ENCODE measurements at places on chromosomes 11 and 22. TPM values are rescaled to one million over a fixed set of nuclear protein-coding genes. Genes with fewer than 3 reads are reported as not detected.

The SYT12 gene
- total RNA-seq: 4.7 TPM

DNA sequence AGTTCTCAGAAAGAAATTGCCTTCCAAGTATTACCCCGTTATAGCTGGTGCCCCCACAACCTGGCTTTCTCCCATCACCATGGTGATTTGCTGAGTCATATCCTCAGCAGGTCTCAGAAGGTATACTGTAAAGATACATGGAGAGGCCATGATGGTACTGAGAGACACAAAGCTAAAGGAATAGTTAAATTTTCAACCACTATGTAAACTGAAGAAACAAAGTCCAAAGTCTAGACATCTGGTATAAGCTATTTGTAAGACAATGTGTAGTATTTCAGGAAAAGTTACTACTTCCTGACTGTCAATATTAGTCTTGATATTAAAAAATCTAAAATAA is 377.1 kb downstream of the DCDC1 start:
- DNase-seq: no peak

- no peak for DNase-seq
These were observed 293.6 kb upstream of the ZC3H12C start for GRCh38 chr11:109799604-109800003.

DNA sequence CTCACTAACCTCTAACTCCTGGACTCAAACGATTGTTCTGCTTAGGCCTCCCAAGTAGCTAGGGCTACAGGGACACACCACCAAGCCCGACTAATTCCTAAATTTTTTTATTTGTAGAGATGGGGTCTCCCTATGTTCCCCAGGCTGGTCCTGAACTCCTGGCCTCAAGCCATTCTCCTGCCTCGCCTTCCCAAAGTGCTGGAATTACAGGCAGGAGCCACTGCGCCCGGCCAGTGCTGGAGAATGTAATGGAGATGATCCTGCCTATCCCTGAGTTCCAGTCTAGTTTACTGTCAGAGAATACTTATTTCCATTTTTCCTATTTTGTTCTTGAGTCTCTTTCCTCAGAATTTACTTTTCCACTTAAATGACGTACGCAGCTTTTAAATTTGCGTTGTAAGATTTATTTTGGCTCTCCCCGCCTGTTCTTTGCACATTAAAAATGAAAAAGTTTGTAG is at the start of gene CHEK1:
Gene CHEK1 (plus strand): TSS at position 408 of the 458 bp plus-strand sequence. CDS start 1,606 bp downstream, outside the sequence.
- no peak for DNase-seq

DNA sequence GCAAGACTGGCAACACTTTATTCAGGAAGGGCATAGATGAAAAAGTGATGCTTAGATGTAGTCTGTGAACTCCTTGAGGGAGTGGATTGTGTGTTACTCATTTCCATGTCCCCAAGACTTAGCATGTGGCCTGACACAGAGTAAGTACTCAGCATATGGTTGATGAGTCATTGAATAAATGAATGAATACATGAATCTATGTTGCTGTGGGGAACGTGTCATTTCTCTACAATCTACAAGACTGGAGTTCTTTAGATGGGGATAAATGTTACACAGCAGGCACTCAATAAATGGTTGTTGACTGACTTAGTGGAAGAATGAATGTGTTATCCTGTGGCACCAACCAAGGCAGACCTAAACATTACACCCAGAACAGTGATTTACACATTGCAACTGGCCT is 17.9 kb downstream of the BPIFC start:
- DNase-seq: no peak

The AP2A2 gene
- 93.3 TPM for total RNA-seq

GRCh38 chr22:36546932-36547331 is 18.0 kb upstream of the EIF3D start:
- no peak for DNase-seq

DNA sequence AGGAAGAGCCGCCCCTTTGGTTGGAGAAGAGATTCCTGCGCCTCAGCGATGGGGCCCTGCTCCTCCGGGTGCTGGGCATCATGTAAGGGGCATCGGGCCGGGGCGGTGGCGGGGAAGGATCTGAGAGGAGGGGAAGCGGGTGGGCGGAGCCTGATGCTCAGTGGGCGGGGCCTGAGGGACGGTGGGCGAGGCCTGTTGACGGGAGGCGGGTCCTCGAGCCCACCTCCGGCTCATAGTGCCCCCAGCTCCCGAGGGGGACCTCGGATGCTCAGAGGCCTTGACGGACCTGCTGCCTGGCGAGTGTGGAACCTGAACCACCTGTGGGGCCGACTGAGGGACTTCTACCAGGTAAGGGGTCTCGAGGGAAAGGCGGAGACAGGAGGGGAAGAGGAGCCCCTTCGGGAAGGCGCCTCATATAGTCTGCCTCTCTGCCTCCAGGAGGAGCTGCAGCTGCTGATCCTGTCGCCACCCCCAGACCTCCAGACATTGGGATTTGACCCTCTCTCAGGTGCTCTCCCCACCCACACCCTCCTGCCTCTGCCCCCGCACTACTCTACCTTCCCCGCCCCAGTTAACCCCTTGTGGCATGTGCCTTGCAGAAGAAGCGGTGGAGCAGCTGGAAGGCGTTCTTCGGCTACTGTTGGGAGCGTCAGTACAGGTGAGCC is 799 bp downstream of the CCDC88B start:
- peak; percentile 74 for DNase-seq

The SIRT3 gene
- total RNA-seq: 17.6 TPM

- DNase-seq: no peak
These were observed 1237.1 kb downstream of the FAM181B start for GRCh38 chr11:81496601-81497000.

DNA sequence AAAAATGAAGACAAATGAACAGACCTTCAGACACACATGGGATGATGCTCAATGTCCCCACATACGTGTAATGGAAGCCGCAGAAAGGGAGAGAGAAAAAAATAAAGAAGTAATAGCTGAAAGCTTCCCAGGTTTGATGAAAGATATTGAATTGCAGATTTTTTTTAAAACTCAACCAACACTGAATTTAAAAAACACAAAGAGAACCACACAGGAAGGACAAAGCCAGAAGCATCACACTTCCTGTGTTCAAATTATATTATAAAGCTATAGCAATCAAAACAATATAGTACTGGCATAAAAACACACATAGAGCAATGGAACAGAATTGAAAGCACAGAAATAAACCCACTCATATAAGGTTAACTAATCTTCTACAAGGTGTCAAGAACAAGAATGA is 26.5 kb downstream of the TMEM45B start:
- no peak for DNase-seq

GRCh38 chr11:26025676-26026075 is 306.3 kb upstream of the ANO3 start:
- DNase-seq: no peak

DNA sequence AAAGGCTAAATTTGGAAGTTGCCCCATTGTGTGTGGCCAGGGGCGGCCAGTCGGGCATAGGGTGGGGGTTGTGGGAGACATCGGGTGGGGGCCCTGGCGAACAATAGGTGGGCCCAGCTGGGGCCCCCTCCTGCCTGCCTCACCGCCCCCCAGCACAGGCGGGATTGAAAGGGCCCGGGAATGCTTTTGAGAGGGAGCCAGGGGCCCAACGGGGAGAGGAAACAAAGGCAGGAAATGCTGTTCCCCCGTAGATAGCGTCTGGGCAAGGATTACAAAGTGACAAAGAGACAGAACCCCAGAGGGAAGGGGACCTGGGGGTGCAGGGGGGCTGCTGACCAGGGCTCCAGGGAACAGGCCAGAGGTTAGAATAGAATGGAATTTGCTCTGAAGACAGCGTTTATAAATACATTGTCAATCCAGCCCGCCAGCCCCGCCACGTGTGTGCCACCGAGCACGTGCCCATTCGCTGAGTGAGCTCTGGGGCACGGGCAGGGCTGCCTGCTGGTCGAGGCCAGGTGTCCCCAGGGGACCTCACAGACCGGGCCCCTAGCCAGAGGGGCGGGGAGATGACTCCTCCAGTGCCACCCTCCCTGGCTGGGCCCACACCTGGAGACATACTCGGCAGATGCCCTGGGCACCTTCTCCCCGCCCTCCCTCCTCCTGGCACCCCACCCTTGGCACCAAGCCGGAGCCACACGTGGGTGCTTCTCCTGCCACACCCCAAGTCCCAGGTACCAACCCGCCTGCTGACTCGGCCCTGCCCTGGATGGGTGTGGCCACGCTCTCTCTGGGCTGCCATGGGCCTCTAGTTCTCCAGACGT is 9.7 kb downstream of the PDGFB start:
- no peak for DNase-seq

DNA sequence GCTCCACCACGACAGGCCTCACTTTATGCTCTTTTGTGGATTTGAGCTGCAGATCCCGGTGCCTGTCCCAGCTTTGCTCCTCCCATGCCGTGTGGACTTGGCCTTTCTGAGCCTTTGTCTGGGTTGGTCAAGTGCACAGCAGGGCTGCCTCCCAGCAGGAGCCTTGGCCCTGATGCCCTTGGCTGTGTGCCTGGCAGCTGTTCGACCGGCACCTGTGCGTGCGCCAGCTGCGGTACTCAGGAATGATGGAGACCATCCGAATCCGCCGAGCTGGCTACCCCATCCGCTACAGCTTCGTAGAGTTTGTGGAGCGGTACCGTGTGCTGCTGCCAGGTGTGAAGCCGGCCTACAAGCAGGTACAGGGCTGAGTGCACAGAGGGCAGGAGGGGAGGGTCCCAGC is 46.5 kb downstream of the MYO7A start:
- DNase-seq: no peak

GRCh38 chr11:35689081-35689996 is 26.8 kb downstream of the TRIM44 start:
- DNase-seq: no peak

DNA sequence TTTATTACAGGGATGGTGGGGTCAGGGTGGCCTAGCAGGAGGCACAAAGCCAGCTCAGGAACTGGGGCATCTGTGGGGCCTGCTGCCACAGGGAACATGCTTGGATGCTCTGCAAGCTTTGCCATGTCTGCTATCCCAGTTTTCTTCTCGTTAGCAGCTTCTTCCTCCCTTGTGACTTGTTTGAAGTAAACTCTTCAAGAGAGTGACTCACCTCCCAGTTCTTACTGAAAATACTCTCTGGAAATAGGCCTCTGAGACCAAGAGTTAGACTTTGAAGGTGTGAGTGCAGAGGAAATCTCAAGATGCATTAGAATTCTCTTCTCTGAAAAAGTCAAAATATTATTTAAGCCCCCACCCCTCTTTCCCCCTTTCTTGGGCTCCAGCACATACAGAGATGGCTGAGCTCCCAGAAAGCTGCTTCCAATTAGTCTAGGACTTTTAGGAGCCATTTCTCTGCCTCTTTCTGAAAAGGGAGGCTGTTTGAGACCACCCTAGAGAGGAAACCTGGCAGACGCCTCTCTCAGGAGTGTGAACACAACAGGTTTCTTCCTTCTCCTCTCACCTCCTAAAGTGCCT is 15.1 kb downstream of the CWC15 start:
- DNase-seq: no peak

- DNase-seq: no peak
These were observed 92.2 kb downstream of the BRD1 start for GRCh38 chr22:49735411-49735900.

The CFAP300 gene
- total RNA-seq: 5.4 TPM

DNA sequence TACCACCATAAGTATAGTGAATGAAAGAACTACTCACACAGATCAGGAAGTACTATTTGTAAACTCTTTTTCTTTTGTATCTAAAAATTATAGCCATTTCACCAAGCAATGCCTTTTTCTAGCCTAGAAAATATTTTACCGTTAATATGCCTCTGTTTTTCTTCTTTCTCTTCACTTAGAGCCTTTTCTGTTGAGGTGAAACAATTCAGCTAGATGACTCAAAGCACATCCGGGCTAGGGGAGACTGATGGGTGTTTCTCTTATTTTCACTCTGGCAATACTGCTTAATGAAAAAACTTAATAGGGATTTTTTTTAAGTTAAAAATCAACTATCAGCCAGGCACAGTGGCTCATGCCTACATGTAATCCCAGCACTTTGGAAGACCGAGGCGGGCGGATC is 93.3 kb downstream of the SGSM3 start:
- DNase-seq: no peak

DNA sequence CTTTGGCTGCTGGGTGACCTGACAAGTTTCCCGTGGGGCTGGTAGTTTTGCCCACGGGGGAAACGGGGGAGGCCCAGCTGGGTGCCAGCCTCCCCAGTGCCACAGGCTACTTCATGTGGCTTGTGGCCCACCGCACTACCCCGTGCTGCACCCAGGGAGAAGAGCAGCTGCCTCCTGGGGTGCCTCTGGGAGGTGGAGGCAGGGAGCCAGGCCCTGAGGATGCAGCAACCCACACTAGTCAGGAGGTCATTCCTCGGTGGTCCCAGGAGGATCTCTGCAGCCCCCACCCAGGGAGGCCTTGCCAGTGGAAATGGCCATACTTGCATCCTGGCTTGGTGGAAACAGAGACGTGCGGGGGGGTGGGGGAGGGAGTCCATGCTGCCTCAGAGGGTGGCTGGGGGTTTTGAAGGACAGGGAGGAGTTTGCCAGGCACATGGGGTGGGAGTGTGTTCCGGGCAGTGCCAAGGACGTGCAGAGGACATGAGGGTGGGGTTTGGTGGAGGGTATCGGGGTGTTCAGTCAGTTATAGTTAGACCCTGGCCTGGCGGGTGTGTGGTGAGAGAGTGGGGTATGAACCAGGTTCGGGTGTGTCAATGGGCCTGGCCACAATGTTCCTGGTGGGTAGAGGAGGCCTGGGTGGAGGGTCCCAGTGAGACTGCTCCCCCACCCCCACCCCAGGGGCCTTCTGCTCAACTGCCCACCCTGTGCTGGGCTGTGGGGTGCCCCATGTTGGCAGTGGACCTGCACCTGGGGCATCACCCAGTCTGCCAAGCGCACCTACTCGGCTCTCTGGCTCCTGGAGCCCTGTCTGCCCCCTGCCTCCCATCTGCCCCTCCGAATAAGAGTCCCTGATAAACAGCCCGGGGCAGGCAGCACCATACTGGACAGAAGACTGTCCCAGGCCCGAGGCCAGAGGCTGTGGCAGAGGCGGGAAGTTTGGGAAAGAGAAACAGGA is 3.8 kb downstream of the PIM3 start:
- peak; percentile 55 for DNase-seq

DNA sequence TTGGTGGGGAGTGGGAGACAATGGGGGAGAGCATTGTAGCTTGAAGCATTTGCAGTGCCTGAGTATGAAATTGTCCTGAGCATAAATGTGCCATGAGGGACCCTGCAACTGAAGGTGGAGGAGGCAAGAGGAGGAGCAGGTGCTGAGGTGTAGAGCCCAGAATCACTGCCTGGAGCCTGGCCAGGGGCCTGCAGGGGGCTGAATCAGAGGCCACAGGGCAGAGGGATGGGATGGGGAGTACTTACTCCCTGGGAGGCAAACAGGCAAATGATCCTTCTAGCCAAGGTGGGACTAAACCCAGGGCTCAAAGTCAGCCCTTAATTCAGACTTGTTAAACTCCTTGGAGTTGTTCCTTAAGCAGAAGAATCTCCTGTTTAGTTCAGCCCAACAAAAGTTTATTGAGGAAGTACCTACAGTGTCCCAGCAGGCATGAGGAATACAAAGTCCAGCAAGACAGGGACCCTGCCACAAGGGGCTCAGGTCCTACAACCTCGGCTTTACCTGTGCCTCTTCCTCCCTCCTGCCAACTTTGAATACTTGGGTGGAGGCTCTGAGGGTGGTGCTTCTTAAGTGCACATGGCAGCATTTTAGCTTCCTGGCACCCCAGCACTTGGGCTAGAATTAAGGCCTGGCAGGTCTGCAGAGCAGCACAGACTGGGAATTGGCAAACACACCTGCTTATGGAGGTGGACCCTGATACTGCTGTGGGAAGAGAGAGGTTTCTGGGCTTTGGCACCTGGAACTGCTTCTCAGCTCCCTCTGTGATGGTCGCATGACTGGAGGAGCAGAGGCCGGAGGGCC is 20.0 kb downstream of the MICAL2 start:
- DNase-seq: no peak

GRCh38 chr22:19740586-19740985 is 17.2 kb downstream of the GP1BB start:
- no peak for DNase-seq
